ENCODE measurements at places on chromosomes 3 and 15.

DNA sequence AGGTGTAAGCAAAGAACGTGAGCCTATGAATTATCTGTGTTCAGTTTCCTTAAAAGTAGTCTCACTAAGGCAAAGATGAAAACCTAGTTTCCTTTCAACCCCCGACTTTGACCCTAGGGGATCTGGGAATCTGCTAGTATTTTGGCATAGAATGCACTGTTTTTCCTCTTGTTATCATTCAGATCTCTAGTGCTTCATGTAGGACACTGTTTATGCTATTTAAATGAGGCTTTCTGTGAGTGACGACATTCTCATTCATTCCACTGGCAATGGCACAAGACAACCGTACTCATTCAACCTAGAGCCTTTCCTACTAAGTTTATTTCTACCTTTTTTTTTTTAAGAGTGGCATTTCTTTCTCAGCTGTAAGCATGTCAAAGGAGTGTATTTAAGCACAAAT, 67.0 kb downstream of the CHAC1 start:
- DNase-seq: no peak

DNA sequence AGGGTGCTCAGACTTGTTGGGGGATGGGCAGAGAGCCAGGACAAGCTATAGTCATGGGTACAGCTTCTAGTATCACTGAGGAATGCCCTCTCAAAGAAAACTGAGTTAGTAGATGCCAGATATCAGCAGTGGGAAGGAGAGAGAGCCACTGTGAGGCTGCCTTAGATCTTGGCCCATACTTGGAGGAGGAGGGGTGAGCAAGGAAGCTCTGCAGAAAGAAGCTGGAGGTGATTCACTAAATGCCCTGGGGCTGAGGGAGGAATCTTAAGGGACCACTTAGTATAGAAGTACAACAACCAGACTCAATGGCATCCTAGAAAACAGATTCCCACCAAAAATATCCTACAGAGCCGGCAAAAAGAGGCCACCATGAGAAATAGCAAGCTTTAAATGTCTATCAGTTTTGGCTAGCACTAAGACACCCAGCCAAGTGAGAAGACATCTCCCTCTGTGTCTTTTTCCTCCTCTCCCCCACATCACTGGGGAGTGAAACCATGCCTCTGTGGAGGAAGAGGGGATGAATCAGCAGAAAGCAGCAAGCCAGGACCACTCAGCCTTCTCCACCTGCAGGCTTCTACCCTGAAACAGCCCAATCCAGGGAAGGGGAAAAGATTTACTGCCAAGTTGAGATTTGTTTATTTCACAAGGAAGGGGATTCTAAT, 282.5 kb upstream of the STT3B start:
- no peak for DNase-seq

GRCh38 chr3:53240989-53241972, 14.5 kb downstream of the TKT start:
- no peak for DNase-seq

- no peak for DNase-seq
These were observed 9.7 kb upstream of the PGPEP1L start for GRCh38 chr15:99017322-99017701.

DNA sequence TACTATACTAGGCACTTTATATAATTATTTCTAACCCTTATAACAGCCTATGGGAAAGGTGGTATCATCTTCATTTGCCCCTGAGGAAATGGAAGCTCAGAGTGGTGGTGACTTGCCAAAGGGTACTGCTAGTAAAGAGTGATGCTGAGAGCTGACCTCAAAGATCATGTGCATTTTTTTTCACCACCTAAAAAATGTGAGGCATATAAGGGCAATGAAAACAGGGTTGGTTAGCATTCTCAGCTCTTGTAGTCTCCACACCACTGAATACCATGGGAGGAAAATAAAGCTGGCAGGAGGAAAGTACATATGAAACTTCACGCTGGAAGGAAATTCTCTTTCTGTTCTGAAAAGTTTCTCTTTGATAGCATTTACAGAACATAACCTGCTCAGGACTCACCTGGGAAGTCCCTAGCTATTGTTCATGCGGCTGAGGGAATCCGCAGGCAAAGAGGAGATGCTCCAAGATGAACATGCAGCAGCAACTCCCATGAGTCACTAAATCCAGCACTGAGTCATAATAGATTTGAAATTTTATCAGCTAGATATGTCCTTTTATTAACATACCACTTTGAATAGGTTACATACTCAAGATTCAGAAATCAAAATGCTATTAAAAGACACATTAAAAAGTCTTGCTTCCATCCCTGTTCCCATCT, 17.3 kb downstream of the FAIM start:
- DNase-seq: no peak

DNA sequence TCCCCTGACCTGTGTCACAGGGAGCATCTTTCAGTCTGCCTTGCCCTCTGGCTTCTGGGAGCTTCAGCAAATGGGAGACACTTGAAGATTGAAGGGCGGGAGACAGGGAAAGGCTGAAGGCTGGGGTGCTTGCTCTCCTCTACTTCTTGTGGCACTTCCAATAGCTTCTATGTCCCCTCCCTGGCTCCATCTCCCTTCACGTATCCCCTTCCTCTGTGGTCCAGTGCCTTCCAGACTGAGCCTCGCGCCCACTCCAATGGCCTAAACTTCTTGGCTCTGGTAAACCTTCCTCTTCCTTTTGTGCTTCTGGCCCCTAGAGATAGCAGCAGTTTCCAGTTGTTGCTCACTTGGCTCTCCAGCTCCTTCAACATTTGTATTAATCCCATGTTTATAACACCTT, 69.8 kb upstream of the TOPAZ1 start:
- no peak for DNase-seq

GRCh38 chr3:177713928-177714900, 516.9 kb upstream of the TBL1XR1 start:
- no peak for DNase-seq

DNA sequence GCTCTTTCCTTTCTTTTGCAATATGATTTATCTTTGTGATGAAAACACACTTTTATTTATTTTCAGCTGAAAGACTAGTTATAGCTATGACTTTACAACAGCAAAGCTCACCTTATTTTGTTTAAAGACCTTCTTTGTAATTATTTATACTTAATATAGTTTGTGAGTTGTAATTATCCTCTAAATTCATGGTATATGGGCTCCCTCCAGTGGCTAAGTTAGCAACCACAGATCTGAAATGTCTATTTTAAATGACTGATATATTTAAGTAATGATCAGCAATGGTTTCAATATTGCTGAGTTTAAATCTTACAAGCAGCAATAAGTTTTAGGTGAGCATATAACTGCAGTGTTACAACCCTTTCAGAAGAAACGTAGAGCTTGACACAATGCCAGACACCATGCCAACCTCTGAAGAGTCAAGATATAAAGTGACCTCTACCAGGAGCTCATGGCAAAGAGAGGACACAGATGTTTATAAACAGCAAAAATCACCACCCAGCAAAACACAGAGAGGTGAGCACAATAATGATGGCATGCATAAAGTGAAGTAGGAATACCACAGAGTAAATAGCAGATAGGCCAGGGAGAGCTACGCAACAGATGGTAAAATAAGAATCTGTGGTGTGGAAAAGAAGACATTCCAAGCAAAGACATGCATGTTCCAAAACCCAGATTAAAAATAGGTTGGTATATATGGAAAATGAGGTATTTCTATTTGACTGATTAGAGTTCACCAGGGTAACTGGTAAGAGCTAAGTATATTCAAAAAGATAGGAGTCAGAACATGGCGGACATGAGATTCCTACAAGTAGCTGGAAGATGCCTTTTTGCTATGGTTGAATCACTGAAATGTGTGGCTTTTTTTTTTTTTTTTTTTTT, 143.7 kb upstream of the ZNF385D start:
- no peak for DNase-seq

- DNase-seq: no peak
These were observed 4.8 kb upstream of the VILL start for GRCh38 chr3:37985637-37986320.

GRCh38 chr3:3015185-3016089, 94.7 kb downstream of the IL5RA start:
- DNase-seq: no peak

DNA sequence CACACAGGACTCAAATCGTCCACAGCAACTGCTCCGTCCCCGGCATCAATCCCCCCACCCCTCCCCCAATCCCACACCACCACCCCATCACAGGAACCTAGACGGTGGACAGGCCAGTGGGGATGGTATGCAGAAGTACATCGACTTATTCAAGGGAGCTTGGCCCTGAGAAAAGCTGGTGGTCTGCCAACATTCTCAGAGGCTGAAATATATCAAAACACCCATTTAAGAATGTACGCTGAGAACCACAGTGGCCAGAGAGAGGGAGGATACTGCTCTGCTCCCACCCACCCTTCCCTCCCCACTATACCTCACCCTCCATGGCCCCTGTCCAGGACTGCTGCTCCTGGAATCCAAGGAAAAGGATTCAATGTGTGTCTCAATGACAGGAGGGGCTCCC, 12.4 kb upstream of the USP3 start:
- no peak for DNase-seq

DNA sequence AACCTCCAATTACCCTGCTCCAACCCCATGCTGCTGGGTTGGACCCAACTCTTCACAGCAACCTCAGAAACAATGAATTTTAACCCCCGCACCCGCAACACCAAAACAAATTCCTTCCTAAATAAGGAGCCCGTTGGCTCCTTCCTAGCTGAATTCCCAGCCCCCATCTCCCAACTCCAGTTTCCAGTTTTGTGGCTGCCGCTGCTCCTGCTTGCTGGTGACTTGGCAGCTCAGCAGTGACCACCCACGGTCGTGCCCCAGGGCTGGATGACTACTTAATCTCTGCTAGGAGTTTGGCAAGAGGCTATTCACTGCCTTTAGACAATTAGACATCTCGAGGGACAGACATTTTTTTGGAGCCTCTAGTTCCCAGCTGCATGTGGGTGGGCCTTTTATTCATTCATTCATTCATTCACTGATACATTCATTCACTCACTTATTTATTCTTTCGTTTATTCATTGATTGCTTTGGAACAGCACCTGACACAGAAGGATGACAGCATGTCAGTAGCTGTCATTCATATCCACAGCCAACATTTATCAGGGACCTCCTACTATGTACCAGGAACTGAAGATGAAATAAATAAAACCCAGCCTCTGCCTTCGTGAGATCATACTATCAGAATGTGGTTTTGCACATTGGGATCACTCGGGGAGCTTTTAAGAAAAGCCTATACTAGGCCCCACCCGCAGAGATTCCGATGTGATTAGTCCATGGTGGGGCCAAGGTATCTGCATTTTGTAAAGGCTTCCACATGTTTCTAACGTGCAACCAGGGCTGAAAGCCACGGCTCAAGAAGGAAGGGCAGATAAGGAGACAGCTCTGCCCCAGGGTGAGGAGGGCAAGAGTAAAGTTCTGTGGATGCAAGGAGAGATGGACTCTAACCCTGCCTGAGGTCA, 256.5 kb downstream of the SHQ1 start:
- no peak for DNase-seq

GRCh38 chr15:42603978-42604377, 28.6 kb downstream of the STARD9 start:
- DNase-seq: no peak

GRCh38 chr3:43742920-43743319, 52.2 kb downstream of the ABHD5 start:
- no peak for DNase-seq

GRCh38 chr3:127747066-127747465, 74.3 kb downstream of the ABTB1 start:
- no peak for DNase-seq

Data from activated T-cell treated with anti-CD3 and anti-CD28 coated beads for 4 hours (primary cell).